Tibial nerve (tissue), 4 donors: ENCODE measurements at places on chromosomes 12 and 14. TPM values are rescaled to one million over a fixed set of nuclear protein-coding genes. Genes with fewer than 3 reads are reported as not detected.

The A2ML1 gene
- total RNA-seq: 8.1 TPM

The AP1G2 gene
- total RNA-seq: 54.4 TPM

The P2RX7 gene
- total RNA-seq: 12.0 TPM

The OR6C2 gene
- not detected for total RNA-seq

The TPH2 gene
- not detected for total RNA-seq

The NOVA1 gene
- 25.1 TPM for total RNA-seq

The NPAS3 gene
- total RNA-seq: 2.9 TPM

The PLEKHA5 gene
- 21.3 TPM for total RNA-seq

The MGAT4C gene
- not detected for total RNA-seq

The B4GALNT3 gene
- total RNA-seq: 9.6 TPM
